Activated CD4-positive, alpha-beta T cell treated with anti-CD3 and anti-CD28 coated beads, Interleukin-2, amount 50 U/mL, for 1 hour (primary cell): ENCODE measurements at places on chromosomes 12 and 14.
A peak's percentile ranks its signal among the peaks of the same experiment; 100 is the strongest.

DNA sequence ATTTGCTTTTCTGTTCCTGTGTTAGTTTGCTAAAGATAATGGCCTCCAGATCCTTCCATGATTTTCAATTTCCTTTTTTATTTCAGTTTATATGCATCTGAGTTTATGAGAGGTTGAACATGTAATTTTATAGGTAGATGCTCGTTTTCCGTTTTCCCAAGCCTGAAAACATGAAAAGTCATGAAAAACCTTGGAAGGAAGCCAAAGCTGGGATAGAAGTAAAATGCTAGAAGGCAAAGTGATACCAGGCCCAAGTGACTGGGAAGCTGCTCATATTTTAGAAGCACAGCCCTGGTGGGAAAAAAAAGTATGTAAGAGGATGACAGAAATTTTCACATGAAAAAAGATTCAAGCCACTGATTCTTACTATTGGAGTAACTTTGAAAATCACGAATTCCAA, 290.8 kb downstream of the PRKD1 start:
- no peak for DNase-seq

DNA sequence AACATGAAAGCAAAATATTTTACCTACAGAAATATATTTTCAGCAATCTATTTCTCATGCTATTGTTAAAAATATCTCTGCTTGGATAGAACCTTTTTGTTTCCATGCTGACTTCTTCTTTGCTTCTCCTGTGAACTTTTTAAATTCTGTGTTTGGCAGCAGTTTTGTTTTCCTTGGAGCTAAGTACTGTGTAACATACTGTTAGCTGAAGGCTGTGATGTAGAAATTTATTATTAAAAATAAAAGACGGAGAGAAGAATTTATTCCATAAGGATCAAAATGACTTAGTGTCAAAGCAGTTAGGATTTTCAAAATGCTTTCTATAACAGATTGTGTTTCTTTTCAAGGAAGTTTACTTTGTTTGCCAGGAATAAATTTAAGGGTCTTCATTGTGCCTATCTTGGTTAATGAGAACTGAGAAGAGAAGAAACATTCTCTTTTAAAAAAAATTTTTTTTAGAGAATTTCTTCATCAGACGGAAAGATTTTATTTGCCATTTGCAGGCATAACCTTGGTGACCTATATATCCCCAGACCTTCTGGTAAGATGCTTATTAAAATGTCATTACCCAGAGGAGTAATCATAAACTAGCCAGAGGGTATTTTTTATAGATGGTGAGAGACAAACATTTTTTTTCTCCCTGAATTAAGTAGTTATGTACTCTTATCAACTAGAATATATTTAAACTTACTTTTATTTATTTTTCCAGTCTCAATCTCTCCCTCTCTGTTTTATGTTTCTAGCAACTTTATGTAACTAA, 147.1 kb upstream of the SLCO1C1 start:
- DNase-seq: no peak

- no peak for DNase-seq
These were observed 158.6 kb upstream of the ALG10B start for GRCh38 chr12:38157933-38158401.

DNA sequence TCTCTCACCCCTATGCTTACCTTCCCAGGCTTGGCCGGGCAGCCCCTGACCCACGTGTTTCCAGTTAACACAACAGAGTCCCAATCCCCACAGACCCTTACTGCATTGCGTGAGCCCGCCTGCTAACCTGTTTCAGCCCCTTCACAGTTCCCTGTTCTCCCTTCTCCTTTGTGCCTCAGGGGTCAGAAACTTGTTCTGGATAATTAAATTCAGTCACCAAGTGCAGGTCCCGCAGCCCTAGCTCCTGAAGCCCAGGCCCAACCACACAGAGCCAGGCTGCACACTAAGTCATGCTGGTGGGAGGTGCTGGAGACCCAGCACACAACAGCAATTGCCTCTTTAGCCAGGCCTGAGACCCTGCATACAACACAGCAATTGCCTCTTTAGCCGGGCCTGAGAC, 9.6 kb downstream of the ISM2 start:
- DNase-seq: no peak

DNA sequence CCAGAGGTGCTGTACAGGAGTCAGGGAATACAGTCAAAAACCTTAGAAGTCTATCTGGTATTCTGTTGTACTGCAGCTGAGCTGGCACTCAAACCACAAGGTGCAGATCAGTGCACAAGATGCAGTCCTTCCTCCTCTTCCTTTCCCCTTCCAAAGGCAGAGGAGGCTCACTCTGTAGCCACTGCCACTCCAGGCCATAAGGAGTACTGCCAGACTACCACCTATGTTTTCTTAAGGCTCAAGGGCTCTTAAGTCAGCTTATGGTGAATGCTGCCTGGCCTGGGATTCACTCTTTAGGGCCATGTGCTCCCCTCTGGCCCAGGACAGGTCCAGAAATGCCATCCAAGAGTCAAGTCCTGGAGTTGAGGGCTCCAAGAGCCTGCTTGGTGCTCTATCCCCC, 200.3 kb downstream of the CRADD start:
- no peak for DNase-seq

DNA sequence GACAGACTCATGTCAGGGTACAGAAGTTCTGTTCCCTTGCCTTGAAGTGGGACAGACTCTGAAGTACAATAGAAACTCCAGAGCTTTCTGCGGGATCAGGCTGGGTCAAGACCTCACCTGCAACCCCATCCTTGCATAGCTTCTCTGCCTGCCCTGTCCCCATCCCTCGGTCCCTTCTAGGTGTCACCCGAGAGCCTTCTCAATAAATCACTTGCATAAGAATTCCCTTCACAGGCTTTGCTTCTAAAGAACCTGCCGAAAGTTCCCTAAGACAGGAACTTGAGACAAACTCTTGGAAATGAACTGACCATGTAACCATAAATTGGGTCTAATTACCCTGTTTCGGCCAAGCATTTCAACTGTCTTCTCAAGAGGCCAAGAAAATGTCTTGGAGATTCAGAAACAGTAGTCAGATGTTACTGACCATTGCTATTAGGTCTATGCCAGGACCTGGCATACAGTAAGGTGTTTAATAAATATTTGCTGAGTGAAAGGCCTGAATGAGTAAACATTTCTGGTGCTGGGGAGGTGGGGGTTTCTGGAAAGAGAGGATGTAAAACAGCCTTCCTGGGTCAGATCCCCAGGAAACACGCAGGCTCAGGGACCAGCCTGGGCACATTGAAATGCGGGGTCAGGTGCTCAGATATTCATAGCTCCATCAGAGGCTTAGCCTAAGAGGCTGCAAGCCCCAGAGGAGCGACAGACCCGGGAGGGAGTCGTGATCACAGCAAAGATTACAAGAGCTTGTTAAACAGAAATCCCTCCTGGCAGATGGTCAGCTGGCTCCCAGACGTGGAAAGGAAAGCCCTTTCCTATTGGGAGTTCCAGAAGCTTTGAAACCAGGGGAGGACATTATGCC, 226.2 kb upstream of the LHX5 start:
- no peak for DNase-seq

DNA sequence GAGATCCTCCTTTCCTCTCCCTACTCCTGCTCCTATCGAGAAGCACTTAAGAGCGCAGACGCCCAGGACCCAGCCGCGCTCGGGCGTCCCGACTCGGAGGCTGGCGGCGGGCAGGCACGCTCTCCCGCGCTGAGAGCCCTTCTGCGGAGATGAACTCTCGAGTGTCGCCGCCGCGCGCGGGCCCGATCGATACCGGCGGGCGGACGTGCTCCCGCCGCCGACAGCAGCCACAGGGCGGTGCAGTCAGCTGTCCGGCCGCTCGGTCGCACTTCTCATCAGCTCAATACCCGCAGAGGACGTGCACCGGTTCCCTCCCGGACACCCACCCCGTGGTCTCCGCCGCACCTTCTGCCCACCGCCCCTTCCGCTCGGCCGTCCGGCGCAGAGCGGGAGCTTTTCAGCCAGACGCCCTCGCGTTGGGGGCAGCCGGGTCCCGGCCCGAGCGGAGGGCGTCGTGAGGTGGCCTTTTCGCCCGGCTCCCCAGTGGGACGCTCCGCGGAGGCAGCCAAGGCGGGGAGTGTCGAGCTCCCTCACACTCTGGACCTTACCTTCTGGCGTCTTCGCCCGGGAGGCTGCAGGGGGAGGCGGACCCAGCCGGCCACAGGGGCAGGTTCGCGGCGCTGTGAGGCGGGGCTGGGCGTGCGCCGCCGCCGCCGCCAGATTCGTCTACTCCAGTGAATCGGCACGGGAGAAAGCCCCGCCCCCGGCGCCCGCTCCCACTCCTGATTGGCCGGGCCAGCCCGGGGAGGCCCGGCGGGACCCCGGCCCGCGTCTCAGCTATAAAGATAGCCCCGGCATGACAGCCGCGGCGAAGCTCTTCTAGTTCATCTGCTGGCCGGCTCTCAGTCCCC, at the start of gene INSM2:
INSM2 (plus strand) TSS at position 808 of the 851 bp plus-strand sequence. CDS start 89 bp downstream, outside the sequence.
- peak; percentile 46 for DNase-seq

GRCh38 chr12:58645946-58646345, 274.4 kb downstream of the LRIG3 start:
- DNase-seq: no peak

- DNase-seq: no peak
These were observed 6.3 kb upstream of the SERPINA1 start for GRCh38 chr14:94394581-94395207.

GRCh38 chr12:58026897-58027891, 85.8 kb downstream of the ATP23 start:
- DNase-seq: no peak

GRCh38 chr12:55743406-55744339, 751 bp downstream of the GDF11 start:
- peak; percentile 45 for DNase-seq

DNA sequence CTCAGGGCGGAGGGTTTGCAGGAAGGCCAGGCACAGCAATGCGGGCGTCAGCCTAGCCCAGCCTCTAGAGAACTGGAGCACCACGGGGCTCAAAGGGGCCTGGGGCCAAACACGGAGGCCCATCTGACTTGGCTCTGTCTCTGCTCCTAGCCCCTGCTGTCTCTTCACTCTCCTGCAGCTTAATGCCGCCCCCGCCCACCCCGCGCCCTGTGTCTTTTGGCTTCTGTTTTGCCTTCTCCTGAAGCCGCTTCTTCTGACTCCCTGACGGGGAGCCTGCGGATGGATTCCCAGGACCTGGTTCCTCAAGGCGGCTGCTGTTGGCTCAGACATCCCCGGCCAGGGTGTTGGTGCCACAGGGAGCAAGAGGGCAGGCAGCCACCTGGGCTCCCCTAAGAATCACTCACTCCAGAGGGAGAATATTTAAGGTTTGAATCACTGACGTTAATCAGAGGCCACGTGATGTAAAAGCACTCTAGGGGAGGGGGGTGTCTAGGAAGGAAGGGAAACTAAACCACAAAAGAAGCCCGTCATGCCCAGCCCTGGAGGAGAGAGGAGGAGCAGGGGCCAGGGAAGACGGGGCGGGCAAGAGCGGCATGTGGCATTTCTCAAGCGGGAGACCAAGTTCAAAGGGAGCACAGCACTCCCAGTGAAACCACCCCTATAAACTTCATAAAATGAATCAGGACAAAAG, 36.9 kb upstream of the PRMT8 start:
- no peak for DNase-seq

DNA sequence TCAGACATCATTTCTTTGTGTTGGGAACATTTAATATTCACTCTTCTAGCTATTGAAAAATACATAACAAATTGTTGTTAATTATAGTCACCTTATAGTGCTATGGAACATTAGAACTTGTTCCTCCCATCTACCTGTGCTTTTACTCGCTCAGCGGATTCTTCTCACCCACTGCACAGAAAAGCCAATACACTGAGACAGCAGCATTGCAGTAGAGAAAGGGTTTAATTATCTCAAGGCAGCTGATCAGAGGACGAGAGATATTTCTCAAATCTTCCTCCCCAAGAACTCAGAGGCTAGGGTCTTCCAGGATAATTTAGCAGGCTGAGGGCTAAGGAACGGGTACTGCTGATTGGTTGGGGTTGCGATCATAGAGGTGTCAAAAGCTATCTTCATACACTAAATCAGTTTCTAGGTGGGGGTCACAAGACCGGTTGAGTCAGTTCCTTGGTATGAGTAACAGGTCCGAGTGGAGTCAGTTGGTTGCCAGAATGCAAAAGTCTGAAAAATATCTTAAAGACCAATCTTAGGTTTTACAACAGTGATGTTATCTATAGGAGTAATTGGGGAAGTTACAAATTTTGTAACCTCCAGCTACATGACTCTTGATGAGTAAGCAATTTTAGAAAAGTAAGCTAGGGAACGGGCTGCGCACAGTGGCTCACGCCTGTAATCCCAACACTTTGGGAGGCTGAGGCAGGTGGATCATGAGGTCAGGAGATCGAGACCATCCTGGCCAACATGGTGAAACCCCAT, 173.1 kb downstream of the FBXL14 start:
- DNase-seq: no peak

DNA sequence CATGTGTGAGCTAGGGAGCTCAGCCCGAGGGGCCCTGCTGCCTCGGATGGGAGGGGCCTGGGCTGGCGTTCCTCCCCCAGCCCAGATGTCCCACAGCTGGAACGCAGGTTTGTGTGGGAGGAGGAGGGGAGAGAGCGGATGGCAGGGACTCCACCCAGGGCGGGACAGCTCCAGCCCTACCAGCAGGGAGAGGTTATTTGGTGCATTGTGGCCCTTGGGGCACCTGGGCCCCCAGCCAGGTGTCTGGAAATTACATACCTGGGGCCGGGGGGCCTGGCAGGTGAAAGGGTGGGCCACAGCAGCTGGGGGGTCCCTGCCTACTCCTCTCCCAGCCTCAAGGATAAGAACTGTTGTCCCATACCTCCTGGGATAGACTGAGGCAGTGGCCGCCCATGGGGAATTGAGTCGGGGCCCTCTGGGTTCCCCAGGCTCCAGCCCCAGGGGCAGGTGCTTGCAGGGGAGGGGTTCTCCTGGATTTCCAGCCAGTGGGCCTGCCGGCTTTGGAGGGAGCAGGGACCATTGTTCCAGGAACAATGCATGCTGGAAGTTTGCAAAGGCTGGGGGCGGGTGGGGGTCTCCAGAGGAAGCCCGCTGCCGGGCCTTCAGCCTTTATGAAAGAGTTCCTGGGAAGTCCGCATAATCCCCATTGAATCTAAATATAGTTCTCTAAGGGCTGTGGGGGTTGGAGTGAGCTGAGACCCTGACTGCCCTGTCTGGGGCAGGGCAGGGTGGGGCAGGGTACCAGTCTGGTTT, 1.2 kb downstream of the KIF26A start:
- no peak for DNase-seq

GRCh38 chr14:20350860-20351259, 7.4 kb downstream of the PARP2 start:
- DNase-seq: no peak

DNA sequence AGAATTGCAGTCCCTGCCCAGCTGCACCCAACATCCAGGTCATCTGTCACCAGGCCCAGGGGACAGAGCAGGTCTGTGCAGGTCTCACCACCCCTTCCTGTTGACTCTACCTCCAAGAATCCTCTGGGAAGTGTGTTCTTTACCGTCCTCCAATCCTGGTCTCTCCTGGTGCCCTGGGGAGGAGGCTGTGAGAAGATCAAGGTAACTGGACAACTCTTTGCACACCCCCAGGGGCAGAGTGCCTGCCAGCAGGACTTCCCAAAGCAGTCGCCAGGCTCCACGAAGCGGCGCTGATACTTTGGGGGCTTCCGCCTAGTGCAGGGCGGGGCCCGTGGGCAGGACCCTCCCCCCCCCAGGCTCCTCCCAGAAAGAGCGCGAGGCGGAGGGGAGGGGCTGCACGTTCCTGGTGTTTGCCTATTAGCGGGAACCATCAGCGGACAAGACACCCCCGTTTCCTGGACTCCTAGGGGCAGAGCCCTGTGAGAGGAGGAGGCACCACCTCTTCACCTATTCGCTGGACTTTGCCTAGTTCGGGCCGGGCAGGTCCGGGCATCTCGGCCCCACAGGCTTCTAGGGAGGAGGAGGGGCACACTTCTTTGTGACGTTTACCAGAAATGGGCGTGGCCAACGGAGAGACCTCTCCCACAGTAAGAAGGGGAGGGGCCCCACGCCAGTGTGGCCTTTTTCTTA, 918.0 kb downstream of the AACS start:
- no peak for DNase-seq
